Stimulated activated CD8-positive, alpha-beta memory T cell treated with anti-CD3 and anti-CD28 coated beads, Interleukin-15, amount 100 ng/mL, for 24 hours (primary cell): ENCODE measurements at places on chromosomes 5 and 9.

DNA sequence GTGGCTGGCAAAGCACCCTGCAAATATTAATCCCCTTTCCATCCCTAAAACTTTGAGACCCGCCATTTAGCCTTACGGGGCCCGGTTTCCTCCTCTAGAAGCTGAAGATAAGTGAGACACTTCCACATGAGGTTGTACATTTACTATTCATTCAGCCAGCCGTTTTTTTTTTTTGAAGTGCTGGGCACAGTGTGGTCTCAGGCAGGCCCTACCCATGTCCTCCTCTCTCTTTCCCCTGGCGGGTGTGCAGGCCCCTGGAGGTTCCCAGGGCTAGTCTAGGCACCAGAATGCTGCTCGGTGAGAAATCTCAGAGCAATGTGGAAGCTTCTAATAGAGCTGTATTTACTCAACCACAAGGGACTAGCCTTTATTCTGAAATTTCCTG, 107.4 kb upstream of the LARP1 start:
- DNase-seq, result no peak

GRCh38 chr5:773517-774264, 10.8 kb downstream of the ZDHHC11B start:
- DNase-seq, result no peak

DNA sequence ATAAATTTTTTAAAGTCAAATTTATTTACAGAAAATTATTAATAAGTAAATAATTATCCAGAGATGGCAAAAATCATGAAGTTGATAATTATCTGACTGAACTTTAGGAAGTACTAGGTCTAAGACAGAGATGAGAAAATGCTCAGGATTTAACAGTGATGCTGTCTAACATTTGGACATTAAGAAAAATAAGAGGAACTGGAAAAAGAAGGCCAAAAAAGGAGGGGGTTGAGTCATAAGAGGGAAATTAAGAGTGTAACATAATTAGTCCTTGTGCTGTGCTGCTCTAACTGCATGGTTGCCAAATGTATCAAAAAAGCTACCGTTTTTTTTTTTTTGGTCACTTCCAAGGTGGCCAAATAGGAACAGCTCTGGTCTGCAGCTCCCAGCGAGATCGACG, 35.4 kb upstream of the TUT7 start:
- no peak for DNase-seq

DNA sequence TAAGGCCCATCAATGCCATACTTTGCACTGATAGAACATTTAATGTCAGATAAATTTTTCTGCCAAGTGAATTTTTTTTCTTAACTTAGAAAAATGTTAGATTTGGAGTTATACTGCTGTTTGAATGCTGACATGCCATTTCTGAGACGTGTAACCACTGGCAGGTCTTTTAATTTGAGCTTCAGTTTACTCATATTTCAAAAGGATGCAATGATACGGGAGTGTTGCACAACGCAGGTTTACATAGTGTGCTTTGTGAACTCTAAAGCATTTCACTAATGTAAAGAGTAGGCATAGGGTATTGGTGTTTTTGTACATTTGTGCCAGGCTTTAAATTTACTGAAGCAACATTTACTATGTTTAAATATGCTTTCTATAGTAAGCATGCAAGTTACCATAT, 4.2 kb downstream of the ZBTB43 start:
- DNase-seq, result no peak

DNA sequence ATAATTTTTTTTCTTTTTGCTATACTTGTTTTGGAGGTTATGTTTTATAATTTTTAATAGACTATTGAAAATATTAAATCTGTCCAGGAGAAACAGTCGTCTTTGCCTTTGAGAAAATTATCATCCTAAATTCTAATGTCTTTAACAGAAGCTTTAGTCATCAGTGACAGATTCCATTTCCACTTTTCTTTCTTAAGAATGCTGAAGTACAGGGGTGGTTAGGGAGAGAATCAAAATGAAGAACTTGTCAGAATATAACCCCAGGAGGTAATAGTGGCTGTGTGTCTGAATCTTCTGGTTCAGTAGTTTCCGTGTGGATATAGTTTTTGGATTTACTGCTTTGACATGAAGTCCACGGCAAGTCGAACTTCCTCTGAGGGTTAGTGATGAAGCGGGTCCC, 111.8 kb downstream of the DAPK1 start:
- no peak for DNase-seq

GRCh38 chr5:39080597-39081204, 6.5 kb upstream of the RICTOR start:
- no peak for DNase-seq

DNA sequence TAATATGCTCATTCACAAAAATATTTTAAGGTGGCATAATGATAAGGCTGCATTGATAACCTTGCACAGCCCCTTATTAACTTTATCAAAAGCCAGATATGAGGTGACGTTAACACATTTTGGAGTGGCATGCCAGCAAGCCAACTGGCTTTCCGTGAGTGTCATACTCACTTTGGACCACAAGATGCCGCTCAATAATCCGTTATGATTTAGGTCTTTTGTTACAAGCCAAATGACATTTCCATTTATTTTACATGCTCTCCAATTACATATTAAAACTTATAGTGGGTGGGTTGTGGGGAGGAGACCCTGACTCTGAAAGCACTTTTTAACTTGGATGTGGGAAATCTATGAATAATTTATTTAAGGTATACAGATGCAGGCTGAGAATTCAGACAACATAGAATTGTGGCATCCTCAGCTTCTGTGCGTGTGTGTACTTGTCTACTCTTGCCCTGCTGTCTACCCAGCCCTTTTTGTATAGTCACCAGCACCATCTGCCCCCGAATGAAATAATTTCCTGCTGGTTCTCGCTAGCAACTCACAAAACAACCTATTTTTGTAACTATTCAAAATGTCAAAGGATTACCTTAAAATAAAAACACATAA, 305.1 kb downstream of the PSAT1 start:
- no peak for DNase-seq

- no peak for DNase-seq
These were observed 8.7 kb downstream of the HNRNPH1 start for GRCh38 chr5:179614745-179615144.

DNA sequence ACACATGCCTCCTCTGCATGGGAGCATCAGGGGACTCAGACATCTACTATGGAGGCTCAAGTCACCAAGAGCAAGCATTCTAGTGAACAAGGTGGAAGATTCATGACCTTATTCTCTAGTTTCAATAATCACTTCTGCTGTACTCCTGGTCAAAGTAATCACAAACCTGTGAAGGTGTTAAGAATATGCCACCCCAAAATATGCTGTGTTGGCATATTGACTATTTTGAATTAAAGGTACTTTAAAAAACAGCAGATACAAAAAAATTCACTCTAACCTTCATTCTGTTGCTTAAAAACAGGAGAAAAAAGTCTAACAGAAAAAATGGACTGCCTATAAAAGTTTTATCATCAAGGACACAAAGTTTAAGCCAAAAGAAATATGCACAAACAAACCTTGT, 607.8 kb upstream of the TYRP1 start:
- no peak for DNase-seq

DNA sequence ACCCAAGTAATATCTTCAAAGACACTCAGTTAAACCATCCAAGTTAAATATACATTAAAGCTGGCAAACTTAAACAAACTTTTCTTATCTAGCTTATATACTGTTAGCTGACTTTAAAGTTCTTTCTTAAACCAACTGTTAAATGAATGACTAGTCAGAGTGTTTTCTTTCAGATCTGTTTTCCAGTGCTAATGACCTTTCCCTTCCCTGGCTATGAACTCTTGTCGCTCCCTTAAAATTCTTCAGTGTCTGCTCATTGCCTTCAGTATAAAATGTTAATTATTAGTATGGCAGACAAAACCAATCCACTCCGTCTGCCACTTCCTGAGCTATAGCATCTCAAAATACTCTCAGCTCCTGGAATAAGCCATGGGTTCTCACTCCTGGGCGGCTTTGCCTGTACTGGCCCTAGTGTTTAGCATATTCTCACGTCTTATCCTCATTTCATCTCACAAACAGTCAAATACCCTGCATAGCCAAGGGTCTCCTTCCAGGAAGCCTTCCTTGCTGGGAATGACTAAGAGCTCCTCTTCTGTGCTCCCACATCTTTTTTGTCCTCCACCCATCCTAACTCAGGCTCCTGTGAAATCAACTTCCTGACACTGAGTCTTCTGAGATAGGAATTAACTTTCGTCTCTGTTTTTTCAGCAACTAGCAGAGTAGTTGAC, 87.7 kb downstream of the VCAN start:
- DNase-seq, result no peak
